ENCODE measurements at places on chromosomes 16 and 17. TPM values are rescaled to one million over a fixed set of nuclear protein-coding genes. Genes with fewer than 3 reads are reported as not detected.

SLC12A3 gene
- not detected for polyA plus RNA-seq

UMOD gene
- not detected for polyA plus RNA-seq

SBK1 gene
- polyA plus RNA-seq, result 20.3 TPM

KCNH6 gene
- not detected for polyA plus RNA-seq

ANKFN1 gene
- not detected for polyA plus RNA-seq

USH1G gene
- not detected for polyA plus RNA-seq

DNA sequence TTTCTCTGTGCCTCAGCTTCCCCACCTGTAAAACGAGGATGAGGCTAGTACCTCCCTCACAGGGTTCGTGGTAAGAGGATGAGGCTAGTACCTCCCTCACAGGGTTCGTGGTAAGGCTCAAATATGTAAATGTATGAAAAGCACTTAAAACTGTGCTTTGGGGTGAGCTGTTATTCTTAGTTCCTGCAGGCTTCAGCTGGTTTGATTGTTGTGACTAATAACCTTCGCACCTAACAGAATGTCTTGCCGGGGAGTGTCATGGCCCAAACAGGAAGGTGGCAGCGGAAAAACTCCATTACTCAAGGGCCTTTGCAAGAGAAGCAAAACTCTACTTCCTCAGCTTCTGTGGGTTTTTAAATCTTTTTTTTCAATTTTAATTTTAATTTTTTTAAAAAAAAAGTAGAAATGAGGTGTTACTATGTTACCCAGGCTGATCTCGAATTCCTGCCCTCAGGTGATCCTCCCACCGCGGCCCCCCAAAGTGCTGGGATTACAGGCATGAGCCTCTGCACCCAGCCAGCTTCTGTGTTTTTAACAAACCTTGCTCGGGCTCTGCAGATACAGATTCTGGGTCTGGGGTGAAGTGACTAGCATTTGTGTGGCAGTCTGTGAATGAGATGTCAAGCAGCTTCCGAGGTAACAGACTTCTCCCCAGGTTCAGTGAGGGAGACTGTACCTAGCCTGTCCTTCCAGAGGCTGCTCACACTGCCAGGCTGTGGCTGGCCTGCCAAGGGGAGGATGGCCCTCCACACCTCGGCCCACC, 103.0 kb downstream of the RAB11FIP4 start:
- DNase-seq, result peak; percentile 75

DNA sequence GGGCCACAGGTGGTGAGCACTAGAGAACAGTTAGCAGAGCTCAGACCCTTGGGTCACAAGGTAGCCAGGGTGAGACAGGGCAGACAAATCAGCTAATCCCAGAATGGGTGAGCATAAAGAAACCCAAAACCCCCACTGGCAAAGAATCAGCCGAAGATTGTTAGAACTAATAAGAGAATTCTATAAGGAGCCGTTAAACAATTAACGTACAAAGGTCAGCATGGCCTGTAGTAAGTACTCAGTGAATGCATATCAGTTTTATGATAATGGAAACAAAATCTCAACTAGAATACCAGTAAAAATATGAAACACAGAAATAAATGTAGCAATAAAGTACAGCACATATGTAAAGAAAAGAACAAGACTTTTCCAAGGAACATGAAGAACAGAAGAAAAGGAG, 168.6 kb downstream of the NTN1 start:
- no peak for DNase-seq

- DNase-seq, result peak; percentile 20
These were observed 32.3 kb downstream of the GRB7 start for GRCh38 chr17:39769974-39770587.

GRCh38 chr16:29909391-29909790, 9.1 kb downstream of the ASPHD1 start:
- DNase-seq, result no peak

DNA sequence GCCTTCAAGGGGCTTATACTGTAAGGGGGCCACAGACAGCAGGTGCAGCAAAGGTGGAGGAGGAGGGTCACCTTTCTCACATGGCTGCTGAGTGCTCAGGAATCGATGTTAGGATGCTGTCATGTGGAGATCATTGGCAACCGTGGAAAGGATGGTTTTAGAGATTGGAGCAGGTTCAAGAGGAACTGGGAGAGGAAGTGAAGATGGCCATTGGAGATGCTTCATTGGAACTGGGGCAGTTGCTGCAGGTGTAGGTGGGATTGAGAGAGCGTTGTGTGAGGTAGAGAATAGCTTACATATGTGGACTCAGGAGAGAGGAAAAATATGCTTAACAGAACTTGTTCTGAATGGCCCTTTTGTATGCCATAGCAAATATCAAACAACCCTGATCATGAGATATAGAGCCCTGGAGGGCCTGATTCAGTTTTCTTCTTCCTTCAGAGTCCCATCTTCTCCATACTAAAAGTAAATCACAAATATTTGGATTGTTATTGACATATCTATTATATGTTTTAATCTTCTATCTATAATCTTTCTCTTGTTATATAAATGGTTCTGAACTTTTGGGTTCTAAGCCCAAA, 40.8 kb downstream of the LDHD start:
- DNase-seq, result no peak

DNA sequence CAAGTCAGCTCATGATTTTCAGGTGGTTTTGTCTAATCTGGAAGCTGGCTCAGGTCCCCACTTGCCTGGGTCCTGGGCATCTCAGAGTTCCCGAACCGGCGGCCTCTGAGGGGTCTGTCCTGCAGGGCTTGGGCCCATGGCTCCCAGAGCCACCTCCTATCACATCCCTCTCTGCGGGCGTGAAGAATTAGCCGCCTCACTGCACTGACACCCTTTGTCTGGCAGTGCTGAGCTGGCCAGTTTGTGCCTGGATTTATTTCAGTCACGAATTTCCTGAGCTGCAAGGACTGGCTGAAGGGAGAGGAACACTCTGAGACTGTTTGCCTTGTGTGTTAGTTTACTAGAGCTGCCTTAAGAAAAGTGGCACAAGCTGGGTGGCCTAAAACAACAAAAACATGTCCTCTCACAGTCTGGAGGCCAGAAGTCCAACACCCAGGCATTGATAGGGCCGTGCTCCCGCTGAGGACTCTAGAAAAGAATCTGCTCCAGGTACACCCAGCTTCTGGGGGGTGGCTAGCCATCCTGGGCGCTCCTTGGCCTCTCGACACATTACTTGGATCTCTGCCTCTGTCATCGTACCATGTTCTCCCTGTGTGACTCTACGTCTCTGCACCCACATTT, 217.5 kb upstream of the DYNLRB2 start:
- DNase-seq, result no peak

- DNase-seq, result peak; percentile 24
These were observed 147.3 kb downstream of the CCDC182 start for GRCh38 chr17:57597531-57598453.

DNA sequence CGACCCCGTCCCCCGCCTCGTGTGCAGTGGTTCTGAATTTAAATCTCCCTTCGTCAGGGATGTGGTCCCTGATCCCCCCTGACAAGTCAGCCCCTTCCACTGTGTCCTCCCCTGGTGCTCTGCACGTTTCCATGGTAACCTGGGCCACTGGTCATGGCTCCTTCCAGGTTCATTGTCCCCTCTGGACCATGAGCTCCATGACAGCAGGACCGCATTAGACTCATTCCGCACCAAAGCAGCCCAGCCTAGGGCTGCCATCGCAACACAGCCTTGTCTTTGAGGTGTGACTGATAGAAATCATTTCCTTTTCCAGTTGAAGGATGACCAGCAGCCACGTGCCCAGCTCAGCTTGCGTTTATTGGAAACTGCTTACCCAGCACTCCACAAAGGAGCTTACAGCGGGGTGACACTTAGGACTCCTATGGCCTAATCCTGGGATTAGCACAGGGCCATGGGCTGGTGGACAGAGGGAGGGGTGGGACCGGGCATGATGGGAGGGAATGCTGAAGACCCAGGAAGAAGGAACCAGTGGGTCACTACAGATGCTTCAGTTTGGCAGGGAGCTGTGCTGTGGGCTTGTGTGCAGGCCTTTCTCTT, 7.6 kb downstream of the RCVRN start:
- no peak for DNase-seq

DNA sequence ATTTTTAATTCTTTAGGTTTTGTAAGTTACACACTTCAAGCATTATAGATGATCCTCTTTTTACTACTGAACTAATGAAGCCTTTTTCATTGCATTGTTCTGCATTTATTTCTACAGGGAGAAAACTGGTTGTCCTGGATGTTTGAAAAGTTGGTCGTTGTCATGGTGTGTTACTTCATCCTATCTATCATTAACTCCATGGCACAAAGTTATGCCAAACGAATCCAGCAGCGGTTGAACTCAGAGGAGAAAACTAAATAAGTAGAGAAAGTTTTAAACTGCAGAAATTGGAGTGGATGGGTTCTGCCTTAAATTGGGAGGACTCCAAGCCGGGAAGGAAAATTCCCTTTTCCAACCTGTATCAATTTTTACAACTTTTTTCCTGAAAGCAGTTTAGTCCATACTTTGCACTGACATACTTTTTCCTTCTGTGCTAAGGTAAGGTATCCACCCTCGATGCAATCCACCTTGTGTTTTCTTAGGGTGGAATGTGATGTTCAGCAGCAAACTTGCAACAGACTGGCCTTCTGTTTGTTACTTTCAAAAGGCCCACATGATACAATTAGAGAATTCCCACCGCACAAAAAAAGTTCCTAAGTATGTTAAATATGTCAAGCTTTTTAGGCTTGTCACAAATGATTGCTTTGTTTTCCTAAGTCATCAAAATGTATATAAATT, 53.0 kb downstream of the TUBD1 start:
- no peak for DNase-seq

Data from CD8-positive, alpha-beta memory T cell (primary cell).